ENCODE measurements at places on chromosomes 4 and X.

- no peak overlapping the region for H3K27ac ChIP-seq
- no peaks in the 10 kb centered on the region for H3K4me1 ChIP-seq
- no peaks in the 10 kb centered on the region for H3K36me3 ChIP-seq
These were observed 37.2 kb downstream of the CXCL8 start for GRCh38 chr4:73777612-73778011.

DNA sequence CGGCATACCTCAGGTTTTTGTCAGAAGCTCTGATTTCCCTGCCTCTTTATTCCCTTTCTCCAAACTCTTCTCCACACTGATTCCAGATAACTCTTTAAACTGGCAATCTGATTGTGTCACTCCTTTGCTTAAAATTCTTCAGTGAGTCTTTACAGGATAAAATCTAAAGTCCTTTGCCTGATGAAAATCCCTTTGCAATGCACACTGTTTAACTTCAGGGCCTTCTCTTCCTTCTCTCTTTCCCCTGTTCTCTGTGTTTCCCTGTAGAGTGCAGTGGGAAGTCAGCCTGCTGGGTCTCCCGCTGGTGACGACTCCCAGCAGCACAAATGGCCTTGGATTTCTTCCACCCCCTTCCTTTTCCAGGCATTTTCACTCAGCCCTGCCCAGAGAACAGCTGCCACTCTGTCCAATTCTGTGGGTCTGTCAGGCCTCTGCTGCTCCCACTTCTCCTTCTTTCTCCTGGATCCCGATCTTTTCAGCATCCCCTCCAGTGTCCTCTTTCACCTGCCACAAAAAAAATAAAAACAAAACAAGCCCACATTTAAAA, 189.9 kb upstream of the NWD2 start:
- no peak overlapping the region for H3K4me3 ChIP-seq
- no peaks in the 10 kb centered on the region for H3K4me1 ChIP-seq
- H3K27ac ChIP-seq, result no peak overlapping the region
- no peaks in the 10 kb centered on the region for H3K36me3 ChIP-seq

GRCh38 chrX:66046612-66047235, 6.8 kb upstream of the VSIG4 start:
- peak overlapping the region; percentile 31 for H3K4me3 ChIP-seq
- H3K36me3 ChIP-seq, result no peaks in the 10 kb centered on the region
- no peaks in the 10 kb centered on the region for H3K27me3 ChIP-seq
- H3K4me1 ChIP-seq, result peaks cover 14% of the 10 kb centered on the region
- no peak overlapping the region for H3K27ac ChIP-seq

DNA sequence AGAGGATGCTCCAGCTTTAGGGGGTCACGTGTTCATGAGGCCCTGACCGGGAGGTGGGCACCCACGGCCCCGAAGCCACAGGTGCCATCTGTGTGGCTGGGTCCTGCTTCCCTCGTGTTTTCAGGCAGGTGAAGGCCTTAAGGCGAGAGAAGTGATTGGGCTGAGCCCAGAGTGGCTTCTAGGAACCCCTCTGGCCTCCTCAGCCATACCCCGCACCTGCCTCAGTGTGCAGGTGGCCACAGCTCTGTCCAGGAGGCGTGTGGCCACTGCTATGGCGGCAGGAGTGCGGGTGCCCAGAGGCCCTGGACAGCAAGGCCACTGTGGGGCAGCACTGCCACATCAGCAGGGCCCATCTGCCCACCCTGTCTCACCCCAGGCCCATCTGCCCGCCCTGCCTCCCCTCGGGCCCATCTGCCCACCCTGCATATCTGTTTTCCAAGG, 25.0 kb downstream of the NKX1-1 start:
- H3K27ac ChIP-seq, result no peak overlapping the region
- no peak overlapping the region for H3K4me3 ChIP-seq
- peaks cover 4% of the 10 kb centered on the region for H3K36me3 ChIP-seq
- DNase-seq, result no peak

DNA sequence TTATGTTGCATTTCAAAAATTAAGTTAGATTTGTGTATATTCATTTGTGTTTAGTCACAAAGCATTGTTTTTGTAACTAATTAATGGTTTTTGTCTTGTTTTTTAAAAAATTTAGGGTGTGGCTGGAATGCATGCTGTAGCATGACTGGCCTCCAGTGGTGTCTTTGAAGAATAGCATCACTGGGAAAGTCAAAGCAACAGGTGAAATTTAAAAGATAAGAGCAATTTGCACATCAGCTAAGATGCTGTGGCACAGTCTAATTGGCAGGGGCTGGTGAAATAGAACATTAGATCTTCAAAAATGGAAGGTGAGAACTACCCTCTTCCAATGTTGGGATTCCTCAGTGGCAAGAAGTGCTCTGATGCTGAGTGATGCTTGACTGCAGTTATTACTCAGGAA, 45.3 kb downstream of the ANK2 start:
- H3K4me3 ChIP-seq, result no peak overlapping the region
- no peaks in the 10 kb centered on the region for H3K27me3 ChIP-seq
- DNase-seq, result no peak
- H3K36me3 ChIP-seq, result no peaks in the 10 kb centered on the region
- no peaks in the 10 kb centered on the region for H3K4me1 ChIP-seq

DNA sequence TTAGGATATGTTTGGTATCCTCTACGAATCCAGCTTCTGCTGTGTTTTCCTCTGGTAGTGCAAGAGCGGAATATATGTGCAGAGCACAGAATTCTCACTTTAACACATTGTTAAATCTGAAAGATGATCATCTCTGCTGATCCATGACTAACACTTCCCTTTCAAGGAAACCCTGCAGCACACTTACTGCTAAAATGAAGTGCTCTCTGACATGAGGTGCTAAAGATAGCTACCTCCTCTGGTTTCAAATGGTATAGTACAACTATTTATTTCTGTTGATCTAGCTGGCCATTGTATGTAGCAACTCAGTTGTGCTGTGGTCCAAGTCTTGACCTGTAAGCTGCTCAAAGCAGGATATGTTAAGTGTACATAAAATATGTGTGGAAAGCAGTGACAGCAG, 162.4 kb upstream of the FMR1 start:
- DNase-seq, result no peak
- H3K36me3 ChIP-seq, result no peaks in the 10 kb centered on the region
- no peaks in the 10 kb centered on the region for H3K4me1 ChIP-seq
- H3K4me3 ChIP-seq, result no peak overlapping the region
- H3K27me3 ChIP-seq, result no peaks in the 10 kb centered on the region

DNA sequence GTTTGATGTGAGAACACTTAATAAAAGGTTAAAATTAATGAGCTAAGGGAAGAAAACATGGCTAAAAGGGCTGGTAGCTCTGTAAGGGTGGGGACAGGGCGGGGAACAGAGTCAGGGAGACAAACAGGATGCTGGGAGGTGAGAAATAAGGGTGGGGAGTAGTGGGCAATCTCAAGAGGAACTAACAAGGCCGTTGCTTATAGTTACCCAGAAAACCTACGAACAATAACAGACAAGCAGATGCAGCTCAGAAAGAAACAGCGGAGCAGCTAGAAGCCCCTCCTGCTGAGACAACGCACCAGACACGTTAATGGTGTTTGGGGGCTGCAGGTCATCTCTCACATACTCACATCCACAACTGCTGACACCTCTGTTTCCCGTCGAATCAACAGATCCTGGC, 9.7 kb upstream of the KLF3 start:
- H3K4me1 ChIP-seq, result peaks cover 50% of the 10 kb centered on the region
- H3K36me3 ChIP-seq, result no peaks in the 10 kb centered on the region
- H3K27me3 ChIP-seq, result no peaks in the 10 kb centered on the region
- H3K4me3 ChIP-seq, result peak overlapping the region; percentile 61
- peak; percentile 80 for DNase-seq
- peak overlapping the region; percentile 92 for H3K27ac ChIP-seq

DNA sequence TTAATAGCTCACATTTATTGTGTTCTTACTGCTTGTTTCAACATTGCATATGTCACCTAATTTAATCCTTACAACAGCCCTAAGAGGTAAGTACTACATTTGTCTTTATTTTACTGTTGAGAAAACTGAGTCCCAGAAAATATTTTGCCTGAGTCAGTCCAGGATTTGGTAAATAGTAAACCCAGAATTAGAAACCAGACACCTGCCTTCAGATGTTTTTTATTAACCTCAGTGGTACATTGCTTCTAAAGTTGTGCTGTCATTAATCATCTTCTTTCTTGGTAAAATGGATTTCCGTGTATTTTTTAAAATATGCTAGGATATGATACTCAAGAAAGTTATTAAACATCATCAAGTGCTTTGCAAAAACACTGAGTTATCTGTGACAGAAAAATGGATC, 31.4 kb downstream of the USP53 start:
- H3K4me1 ChIP-seq, result no peaks in the 10 kb centered on the region
- no peak overlapping the region for H3K4me3 ChIP-seq
- H3K27me3 ChIP-seq, result no peaks in the 10 kb centered on the region
- no peak overlapping the region for H3K27ac ChIP-seq
- no peak for DNase-seq

GRCh38 chr4:55367084-55367722, 21.2 kb downstream of the SRD5A3 start:
- H3K27me3 ChIP-seq, result no peaks in the 10 kb centered on the region
- H3K4me1 ChIP-seq, result no peaks in the 10 kb centered on the region
- H3K4me3 ChIP-seq, result no peak overlapping the region
- H3K36me3 ChIP-seq, result no peaks in the 10 kb centered on the region

DNA sequence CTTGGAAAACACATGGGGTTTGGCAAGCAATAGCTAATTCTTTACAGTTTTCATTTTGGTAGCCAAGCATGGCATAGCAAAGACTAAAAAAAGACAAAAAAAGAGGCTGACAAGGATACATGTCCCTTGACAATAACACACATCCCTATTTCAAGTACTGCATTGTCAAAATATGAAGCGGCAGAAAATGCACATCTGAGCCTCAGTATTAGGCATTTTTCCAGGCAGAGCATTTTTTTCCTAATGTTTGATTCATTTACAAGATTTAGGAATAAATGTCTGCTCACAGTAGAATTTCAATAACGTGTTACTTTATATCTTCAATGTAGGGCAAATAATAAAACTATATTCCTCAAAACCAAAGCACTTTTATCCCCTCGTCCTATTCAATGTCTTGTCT, 216.3 kb upstream of the PCDH18 start:
- H3K27ac ChIP-seq, result no peak overlapping the region
- no peak for DNase-seq
- no peak overlapping the region for H3K4me3 ChIP-seq
- no peaks in the 10 kb centered on the region for H3K36me3 ChIP-seq
- H3K27me3 ChIP-seq, result no peaks in the 10 kb centered on the region
- H3K4me1 ChIP-seq, result no peaks in the 10 kb centered on the region

- DNase-seq, result no peak
- no peak overlapping the region for H3K27ac ChIP-seq
- H3K27me3 ChIP-seq, result peaks cover 3% of the 10 kb centered on the region
- no peaks in the 10 kb centered on the region for H3K4me1 ChIP-seq
These were observed 54.5 kb downstream of the NPY5R start for GRCh38 chr4:163398238-163398637.

DNA sequence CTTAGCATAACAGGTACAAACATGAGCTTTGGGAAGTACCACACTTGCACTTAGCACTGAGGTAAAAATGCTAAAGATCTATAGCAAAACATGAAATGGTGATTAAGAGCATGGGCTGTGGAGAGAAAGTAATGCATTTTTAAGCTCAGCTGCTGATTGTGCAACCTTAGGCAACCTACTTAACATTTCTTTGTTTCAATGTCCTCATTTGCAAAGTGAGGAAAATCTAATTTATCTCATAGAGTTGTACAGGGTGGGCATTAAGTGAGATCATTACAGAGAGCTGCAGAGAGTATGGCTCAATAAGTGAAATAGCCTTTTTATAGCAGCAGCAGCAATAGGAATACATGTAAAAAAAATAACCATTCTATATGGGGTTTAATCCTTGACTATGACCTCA, 87.0 kb downstream of the PAK3 start:
- H3K27me3 ChIP-seq, result no peaks in the 10 kb centered on the region
- no peak overlapping the region for H3K4me3 ChIP-seq
- no peaks in the 10 kb centered on the region for H3K36me3 ChIP-seq
- H3K27ac ChIP-seq, result no peak overlapping the region

GRCh38 chrX:13695601-13696115, 6.7 kb downstream of the RAB9A start:
- H3K4me1 ChIP-seq, result peaks cover 6% of the 10 kb centered on the region
- H3K4me3 ChIP-seq, result no peak overlapping the region
- H3K27ac ChIP-seq, result no peak overlapping the region
- H3K36me3 ChIP-seq, result no peaks in the 10 kb centered on the region
- H3K27me3 ChIP-seq, result no peaks in the 10 kb centered on the region

DNA sequence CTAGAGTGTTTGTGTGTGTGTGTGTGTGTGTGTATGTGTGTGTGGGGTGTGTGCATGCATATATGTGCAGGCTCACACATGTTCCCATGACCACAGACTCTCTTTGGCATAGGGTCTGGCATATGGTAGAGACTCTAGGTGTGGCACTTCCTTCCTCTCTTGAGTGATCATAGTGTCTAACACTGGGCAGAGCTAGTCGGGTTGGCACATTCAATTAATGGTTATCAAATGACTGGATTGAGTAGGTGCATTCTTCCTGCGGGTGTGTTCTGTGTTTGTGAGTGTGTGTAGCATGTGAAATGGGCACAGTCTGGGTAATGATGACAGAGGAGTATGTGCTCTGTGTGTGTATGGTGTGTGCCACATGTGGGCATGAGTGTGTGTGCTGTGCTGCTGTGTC, 106.5 kb downstream of the EFNB1 start:
- no peak overlapping the region for H3K4me3 ChIP-seq
- H3K27ac ChIP-seq, result no peak overlapping the region
- DNase-seq, result peak; percentile 11
- H3K4me1 ChIP-seq, result no peaks in the 10 kb centered on the region
- H3K27me3 ChIP-seq, result no peaks in the 10 kb centered on the region
- H3K36me3 ChIP-seq, result no peaks in the 10 kb centered on the region

DNA sequence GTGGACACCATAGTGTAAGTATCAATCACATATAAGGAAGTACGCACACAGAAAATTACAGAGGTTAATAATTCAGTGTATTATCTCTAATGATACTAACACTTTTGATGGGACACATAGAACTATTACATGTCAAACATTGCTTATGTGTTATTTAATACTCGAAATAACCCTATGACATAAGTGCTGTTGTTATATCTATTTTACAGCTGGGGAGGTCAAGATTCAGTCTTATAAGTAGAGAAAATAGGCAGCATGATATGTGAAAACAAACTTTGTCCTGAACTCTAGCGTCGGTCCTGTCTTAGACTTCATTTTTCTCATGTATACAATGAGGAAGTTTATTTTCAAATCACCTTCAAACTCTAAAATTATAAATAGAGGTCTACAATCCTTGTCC, 23.2 kb downstream of the ENPEP start:
- H3K27ac ChIP-seq, result no peak overlapping the region
- H3K36me3 ChIP-seq, result no peaks in the 10 kb centered on the region
- H3K27me3 ChIP-seq, result no peaks in the 10 kb centered on the region
- no peaks in the 10 kb centered on the region for H3K4me1 ChIP-seq
- DNase-seq, result no peak

DNA sequence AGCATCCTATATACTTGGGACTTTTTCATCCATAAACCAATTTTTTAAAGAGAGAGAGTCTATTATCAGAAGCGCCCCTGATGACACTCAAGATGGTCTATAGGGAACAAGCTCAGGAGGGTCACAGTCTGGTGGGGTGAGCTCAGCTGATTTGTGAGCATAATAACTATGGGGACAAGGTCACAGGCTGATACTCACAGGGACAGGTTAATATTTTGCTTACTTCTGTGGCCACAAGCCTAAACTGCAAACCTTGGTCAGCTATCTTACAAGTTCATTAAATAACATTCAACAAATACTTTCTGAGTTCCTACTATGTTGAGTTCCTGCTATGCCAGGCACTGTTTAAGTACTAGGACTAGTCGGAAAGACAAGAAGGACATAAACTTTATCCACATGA, 10.2 kb upstream of the CCDC149 start:
- no peaks in the 10 kb centered on the region for H3K36me3 ChIP-seq
- H3K4me3 ChIP-seq, result no peak overlapping the region
- no peaks in the 10 kb centered on the region for H3K4me1 ChIP-seq
- H3K27ac ChIP-seq, result no peak overlapping the region

Data from CD4-positive, CD25-positive, alpha-beta regulatory T cell (primary cell).